ENCODE measurements at places on chromosomes 4 and X.

DNA sequence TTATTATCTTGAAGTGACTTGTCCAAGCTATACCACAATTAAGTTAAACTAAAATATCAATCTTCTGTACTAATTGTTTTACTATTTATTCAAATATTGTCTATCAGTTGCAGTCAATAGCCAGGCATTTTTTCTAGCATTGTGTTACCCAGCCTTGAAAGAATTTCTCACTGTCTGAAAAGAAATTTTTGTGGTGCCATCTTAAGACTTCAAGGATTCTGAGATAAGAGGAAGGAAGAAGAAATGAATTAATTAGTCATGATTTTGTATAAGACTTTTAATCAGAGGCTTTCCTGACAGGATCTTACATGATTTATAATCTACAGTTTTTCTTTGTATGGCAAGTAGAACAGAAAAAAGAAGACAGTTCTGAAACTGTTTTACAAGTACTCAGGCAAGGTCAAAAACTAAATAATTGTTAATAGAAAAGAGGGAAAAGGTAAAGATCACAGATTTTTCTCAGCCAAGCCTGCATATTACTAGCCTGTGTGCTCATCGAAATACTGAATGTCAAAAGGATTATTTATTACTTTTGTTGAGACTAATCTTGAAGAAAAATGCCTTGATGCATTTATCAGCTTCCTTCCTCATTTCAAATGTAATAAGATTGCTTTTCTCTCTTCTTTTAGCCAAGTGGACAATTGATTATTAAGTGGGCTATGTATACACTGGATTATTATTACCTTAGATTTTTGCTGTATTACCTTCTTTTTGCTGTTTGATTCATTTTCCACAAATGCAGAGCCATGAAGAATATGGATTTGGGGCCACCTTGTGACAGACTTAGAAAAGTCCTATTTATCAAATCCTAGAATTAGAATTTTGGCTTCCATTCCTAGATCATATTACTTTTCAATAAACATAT is 53.8 kb downstream of the CXCL1 start:
- DNase-seq = peak; percentile 65

DNA sequence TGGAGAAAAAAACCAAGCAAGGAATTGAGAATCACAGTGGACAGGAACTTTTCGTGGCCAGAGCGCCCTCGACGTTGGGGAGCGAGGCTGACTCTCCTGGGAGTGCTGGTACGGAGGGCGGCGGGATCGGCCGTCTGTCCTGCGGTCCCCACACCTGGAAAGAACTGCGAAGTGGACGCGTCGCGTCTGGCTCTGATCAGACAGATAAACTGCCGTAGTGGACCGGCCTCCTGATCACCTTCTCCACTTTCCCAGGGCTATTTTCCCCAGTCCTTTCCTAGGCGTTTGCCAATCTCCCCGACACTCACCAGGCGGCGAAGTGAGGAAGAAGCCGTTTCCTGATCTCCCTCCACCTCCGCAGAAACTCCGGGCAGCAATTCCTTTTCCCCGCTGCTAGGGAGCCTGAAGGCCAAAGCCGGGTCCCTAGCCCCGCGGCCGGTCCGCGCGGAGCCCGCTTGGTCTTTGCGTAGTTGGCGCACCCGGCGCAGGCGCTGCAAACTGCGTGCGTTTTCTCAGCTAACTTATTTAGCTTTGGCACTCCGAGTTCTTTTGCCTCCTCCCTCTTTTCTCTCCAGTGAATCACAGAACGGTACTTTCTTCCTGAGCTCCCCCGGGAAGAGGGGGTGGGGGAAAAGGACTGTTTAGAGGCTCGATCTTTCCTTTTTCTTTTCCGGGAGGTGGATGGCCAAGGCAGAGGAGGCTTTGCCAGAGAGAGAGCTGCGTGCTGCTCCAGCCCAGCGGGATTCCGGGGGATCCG is at the start of gene ARSJ:
Gene ARSJ, minus strand, starts transcription at position 500 of the 757 bp plus-strand sequence. CDS start 813 bp downstream, outside the sequence.
- peak; percentile 92 for DNase-seq

- no peak for DNase-seq
Observed at GRCh38 chr4:185710487-185710995, 101.5 kb downstream of the SORBS2 start.

- no peak for DNase-seq
Observed at GRCh38 chrX:42237956-42238355, 314.6 kb upstream of the CASK start.

DNA sequence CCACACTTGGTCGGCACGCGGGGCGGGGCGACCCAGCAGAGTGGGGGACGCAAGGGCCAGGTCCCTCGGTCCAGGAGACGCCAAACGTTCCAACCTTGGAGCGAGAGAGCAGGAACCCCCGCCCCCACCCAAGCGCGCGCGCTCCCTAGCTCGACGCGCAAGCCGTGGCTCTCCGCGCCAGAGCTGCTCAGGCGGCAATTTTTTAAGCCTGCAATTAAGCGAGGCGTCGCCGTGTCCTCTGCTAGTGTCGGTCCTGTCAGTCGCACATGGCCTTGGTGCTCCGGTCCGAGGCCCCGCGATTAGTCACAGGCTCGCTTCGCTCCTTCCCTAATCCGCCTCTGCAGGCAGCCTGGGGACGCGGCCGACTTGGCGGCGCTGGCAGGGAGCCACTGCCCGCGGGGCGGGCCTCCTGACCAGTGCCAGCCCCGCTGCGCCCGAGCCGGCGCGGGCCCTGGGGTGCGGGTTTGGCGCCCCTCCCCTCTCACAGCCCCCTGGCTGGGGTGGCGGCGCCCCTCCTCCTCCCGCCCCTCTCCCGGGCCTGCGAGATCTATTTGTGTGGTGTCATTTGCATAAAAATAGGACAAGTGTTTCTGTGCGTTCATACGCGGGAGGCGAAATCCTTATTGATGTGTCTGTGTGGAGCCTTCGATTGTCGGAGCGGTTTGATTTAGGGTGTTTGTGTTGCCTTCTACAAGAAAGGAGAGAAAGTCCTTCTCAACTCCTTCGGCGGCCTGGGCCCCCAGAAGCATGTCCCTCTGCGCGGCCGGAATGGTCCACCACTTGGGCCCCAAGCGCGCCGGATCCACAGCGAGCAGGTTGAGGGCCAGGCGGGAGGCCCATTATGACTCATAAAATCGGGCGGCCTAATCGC is 9.8 kb upstream of the BCOR start:
- no peak for DNase-seq

- no peak for DNase-seq
Observed at GRCh38 chr4:16206848-16207247, 19.4 kb downstream of the TAPT1 start.

DNA sequence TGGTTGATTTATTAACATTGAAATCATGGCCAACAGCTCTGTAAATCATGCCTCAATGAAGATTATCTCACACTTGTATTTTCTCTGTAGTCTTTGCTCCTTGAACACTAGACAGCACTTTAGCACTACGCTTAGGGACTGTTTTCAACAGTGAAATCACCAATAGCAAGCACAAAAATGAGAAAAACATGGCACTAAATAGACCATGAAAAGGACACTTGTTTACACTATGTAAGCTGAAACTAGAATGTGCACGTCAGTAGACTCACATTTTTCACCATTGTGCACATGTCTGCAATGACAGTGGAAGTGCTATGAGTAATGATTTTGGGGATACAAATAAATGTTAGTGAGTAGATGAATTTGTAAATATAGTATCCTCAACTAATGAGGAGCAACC is 3.1 kb downstream of the BMP2K start:
- DNase-seq = peak; percentile 42

DNA sequence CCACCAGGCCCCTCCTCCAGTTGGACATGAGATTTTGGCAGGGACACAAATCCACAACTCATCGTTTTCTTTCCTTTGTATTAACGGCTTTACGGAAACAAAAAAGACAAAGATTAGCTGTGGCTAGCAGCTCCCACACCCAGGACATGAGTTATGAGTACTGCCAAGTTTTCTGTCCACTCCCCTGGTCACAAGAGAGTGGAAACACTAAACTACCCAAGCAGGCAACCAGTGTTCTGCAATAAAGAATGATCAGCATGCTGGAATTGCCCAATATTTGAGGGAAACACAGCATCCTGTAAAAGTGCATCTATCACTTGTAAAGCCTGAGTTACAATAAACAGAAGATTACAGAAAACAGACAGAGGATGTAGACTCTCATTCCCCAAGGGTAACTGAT is 358.4 kb downstream of the NLGN4X start:
- DNase-seq = peak; percentile 1

DNA sequence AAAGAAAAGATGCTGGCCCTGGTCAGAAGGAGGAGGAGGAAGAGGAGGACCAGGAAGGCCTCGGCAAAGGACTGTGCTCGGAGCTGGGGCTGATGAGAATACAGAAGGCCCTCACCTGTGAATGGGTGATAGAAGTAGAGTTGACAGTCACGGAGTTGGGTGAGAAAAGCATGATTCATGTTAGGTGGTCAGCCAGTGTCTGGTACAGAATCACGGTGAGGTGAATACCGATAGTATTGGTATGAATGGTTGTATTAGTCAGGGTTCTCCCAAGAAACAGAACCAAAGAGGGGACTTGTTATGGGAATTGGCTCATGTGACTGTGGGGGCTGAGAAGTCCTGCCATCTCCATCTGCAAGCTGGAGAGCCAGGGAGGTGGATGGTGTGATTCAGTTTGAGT is 32.5 kb upstream of the FAM156A start:
- no peak for DNase-seq

GRCh38 chr4:134708026-134708425 is 506.4 kb upstream of the PABPC4L start:
- DNase-seq = no peak

- no peak for DNase-seq
Observed at GRCh38 chrX:46754586-46755061, 4.3 kb downstream of the SLC9A7 start.

GRCh38 chr4:172945611-172946010 is 223.0 kb upstream of the GALNT7 start:
- DNase-seq = no peak

Data from fibroblast of skin of right quadriceps (primary cell).